ENCODE measurements at places on chromosomes 1 and 21.

GRCh38 chr1:108017698-108018097 lies 52.7 kb upstream of the VAV3 start:
- no peak for DNase-seq

DNA sequence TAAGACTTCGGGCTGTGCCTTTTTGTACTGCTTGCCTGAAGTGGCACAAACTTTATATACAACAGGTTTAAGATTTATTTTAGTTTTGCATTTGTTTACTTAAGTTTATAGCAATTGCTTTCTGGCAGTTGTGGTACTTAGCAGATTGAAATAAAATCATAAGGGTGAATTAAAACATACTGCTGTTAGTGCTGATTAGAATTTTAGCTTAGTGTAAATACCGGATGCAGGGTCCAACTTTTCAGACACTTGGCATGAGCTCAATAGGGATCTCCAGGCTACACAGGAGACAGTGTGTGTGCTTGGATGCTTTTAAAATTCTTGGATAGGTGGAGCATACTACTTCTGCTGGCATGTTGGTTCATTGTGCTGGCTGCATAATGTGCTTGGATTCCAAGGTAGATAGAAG lies 159.6 kb downstream of the NFIA start:
- no peak for DNase-seq

- no peak for DNase-seq
Observed at GRCh38 chr1:36342426-36343185, 19.2 kb upstream of the EVA1B start.

DNA sequence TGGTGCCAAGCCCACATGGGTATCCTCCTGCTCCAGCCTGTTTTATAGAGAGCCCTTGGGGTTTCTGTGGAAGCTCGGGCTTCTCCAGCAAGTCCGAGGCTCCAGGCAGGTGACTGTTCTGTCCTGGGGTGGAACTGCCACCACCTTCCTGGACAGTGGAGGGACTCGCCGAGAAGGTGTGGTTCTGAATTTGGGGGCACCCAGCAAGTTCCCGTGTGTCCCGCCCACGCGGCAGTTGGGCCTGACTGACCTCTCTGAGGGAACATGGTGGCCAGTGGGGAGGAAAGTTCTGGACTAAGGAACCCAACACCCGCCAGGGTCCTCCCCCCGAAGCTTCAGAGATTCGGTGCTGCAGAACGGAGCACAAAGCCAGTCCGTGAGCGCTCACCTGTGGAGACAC lies 158.1 kb upstream of the C1orf174 start:
- DNase-seq = no peak

DNA sequence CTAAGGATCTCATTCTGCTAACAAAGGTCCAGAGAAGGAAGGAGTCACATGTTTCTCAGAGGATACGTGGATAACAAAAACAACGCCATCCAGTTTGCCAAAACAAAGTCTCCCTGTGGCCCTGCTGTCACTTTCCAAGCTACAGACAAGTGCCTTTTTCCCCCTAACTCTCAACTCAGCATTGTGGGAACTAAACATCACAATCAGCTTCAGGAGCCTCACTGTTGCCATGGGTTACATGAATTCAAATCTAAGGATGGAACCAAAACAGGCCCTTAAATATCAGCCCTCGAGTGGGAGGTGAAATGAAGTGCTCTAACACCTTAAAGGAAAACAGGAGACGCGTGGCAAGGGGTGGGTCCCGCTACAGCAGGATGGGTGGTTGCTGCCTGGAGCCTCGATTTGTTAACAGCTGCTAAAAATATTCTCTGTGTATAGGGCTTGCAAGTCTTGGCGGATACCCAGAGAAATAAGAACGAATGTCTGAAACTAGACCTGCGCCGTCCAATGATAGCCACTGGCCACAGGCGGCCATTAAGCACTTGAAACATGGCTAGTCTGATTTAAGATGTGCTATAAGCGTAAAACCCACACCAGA lies 66.4 kb upstream of the SOD1 start:
- no peak for DNase-seq

GRCh38 chr1:235253219-235253962 lies 74.6 kb downstream of the ARID4B start:
- no peak for DNase-seq

- no peak for DNase-seq
Observed at GRCh38 chr1:30747033-30748008, 10.3 kb downstream of the LAPTM5 start.

DNA sequence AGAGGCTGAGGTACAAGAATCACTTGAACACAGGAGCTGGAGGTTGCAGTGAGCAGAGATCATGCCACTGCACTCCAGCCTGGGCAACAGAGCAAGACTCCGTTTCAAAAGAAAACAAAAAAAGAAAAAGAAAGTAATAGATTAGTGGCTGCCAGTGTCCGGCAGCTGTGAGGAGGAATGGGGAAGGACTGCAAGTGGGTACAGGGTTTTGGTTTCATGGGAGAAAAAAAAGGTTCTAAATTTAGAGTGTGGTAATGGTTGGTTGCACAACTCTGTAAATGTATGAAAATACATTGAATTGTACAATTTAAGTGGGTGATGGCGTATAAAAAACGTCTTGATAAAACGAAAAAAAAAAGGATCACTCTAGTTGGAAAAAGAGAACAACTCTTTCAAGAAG lies 6.7 kb downstream of the TAF1A start:
- DNase-seq = no peak

DNA sequence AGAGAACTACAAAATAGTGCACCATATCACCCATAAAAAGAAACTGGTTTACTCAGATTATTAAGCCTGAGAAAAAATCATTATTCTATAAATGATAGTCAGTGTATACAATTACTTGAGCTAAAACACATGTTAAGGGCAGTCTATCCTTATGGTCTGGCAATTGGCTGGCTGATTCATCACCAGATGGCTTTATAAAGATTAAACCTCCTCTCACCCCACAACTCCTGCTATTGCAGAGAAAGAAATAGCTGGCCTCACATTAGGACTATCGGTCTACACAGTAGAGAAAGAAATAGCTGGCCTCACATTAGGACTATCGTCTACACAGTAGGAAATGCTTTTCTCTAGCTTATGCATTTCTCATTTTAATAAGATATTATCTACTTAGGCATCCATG lies 21.2 kb downstream of the CEP170 start:
- no peak for DNase-seq

DNA sequence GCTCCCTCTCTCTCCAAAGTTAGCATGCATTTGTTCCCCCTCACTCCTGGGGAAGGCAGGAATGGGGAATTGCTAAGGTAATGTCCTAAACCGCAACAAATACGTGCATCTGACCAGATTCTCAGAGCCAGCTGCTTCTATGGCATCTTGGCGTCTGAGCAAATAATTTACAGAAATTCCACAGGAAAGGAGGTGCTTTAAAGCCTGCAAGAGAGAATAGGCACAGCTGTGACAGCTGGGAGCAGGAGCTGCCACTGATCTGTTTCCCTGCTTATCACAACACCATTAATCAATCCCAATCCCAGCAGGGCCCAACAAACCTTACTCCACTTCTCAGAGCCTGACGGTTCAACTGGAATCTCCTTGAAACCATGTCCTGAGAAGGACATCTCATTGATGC lies 83.5 kb upstream of the ZNF281 start:
- no peak for DNase-seq

GRCh38 chr1:935751-936231 lies 12.1 kb downstream of the SAMD11 start:
- DNase-seq = no peak

DNA sequence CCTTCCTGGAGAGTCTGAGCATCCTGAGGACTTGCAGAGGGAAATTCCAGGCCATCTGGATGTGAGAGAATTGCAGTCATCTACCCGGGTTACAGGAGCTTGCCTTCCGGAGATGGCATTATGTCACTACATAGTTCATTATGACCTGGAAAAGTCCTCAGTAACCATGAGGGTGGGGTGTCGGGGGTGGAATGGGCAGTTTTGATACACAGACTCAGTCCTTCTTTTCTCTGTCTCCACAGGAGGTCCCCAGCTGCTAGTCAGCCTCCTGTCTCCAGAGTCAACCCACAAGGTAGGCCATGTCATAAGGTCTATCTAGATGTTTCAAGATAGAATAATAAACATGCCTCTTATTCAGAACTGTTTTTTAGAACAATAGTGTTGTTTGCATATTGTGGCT lies 268.2 kb upstream of the SGIP1 start:
- DNase-seq = no peak

DNA sequence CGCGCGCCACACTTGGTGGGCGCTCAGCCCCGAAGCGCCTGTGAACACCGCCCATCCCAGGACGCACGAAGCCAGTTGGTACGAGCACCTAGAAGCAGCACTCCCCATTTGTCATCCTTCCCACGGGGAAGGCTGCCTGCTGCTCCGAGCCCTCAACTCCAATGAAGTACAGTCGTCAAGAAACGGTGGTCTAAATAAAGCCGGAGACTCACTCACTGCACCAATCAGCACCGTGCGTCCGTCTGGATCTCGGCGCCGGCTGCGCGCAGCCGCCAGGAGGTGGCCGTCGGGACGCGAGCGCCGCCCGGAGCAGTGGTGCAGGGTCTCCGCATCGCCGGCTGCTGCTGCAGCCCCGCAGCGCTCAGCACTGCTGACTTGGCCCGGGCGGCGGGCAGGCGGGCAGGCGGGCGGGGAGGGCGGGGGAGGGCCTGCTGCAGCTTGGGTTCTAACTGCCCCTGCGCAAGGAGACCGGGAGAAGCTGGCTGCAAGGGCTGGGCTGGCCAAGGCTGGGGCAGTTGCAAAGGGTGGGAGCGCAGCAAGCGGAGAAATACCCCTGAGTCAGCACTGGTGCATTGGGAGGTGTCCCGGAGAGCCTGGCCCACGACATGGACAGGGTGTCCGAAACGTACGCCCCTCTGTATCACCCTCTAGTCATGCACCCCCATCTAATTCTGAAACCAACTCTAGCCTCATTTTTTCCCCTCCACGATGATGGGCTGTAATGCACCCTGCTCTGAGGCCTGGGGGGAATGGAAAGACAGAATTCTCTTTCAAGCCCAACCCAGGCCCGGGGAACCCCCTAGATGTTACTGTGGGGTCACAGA lies 35.8 kb upstream of the H6PD start:
- no peak for DNase-seq

DNA sequence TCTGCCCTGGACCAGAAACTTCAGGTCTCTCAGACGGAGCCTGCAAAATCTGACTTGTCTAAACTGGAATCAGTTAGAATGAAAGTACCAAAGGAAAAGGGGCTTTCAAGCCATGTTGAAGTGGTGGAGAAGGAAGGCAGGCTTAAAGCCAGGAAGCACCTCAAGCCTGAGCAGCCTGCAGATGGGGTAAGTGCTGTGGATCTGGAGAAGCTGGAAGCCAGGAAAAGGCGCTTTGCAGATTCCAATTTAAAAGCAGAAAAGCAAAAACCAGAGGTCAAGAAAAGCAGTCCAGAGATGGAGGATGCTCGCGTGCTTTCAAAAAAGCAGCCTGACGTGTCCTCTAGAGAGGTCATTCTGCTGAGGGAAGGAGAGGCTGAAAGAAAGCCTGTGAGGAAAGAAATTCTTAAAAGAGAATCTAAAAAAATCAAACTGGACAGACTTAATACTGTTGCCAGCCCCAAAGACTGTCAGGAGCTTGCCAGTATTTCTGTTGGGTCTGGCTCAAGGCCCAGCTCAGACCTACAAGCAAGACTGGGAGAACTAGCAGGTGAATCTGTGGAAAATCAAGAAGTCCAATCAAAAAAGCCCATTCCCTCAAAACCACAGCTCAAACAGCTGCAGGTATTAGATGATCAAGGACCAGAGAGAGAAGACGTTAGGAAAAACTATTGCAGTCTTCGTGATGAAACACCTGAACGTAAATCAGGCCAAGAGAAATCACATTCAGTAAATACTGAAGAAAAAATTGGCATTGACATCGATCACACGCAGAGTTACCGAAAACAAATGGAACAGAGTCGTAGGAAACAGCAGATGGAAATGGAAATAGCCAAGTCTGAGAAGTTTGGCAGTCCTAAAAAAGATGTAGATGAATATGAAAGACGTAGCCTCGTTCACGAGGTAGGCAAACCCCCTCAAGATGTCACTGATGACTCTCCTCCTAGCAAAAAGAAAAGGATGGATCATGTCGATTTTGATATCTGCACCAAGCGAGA lies 46.6 kb downstream of the ZBTB17 start:
- no peak for DNase-seq

DNA sequence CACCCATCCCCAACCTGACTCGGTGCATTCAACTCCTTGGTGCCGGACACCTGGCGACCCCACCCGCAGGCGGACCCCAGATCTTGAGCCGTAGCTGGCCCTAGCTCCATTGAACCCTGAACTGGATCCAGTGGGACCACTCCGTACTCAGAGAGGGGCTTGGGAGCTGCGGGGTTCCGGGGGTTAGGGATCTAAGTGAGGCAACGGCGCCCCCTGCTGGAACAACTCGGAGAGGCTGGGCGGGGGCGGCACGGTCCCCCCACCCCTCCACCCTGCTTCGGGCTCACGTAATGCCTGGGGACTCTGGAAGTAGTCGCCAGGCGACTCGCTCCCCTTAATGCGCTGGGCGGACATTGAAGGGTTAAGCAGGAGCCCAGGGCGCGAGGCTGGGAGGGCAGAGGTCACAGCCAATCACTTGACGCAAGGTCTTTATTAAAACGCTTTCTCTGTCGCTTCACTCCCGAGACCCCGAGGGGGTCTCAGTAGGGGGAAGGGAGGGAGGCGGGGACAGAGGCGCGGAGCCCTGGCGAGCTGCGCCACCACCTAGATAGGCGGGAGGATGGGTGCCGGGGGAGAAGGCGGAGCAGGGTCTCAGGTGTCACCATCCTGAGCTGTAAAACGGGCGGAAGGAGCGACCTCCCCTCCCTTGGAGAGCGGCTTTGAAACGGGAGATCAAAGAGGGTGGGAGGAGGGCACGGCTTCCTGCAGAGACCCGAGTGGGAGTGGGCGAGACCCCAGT lies 704 bp upstream of the CRABP2 start:
- peak; percentile 28 for DNase-seq

DNA sequence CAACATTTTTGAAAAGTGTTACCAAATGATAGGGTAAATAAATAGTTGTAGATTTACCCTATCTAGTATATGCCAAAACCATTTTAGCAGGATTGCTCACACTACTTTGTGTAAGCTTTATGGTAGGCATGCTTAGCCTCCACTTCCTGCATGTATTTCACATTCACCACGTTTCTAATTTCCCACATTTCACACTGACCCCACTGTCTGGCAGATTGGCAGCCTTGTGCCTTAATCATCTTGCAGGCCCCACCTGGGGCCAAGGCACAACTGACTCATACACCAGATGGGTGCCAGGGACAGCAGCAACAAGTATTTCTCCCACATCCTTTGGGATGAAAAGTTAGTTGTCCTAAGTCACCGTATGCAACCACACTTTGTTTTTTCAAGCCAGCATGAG lies 21.2 kb upstream of the CENPF start:
- DNase-seq = no peak

- no peak for DNase-seq
Observed at GRCh38 chr1:228652116-228652515, 83.2 kb upstream of the RHOU start.

GRCh38 chr1:207745285-207745684 lies 6.6 kb upstream of the CD46 start:
- no peak for DNase-seq
